ENCODE measurements at places on chromosomes 12 and 14.

GRCh38 chr14:76842414-76842813 is 16.2 kb downstream of the LRRC74A start:
- DNase-seq = no peak

DNA sequence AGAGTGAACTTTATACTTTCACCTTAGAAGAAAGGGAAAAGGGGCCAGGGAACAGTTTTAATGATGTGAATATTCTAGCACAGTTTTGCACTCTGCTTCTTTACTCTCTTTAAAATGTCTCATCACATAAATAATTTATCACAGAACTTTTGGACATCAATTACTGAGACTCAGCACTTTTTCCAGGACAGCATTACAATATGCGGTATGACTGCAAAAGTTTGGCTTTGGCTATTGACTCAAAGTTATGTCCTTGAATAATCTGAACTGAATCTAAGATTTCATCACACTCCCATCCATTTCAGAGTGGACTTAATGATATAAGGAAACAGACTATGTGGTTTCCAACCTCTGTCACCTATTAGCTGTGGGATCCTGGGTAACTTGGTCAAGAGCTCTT is 11.7 kb downstream of the CCER1 start:
- DNase-seq = no peak

DNA sequence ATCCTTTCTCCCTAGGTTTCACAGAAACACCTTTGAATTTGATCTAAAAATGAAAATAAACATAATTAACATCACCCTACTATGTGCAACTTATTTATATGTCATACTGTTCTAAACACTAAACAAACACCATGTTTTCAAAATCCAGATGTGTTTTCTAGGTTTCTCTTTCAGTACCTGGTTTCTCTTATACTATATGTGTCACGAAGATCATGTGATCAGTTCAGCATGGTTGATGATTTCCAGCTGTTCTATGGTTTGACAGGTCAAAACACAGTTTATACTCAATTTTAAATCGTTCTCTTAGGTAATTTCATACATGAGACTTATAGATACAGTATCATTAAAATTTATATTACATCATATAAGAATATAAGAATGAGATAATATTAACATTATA is 373.1 kb downstream of the SOX5 start:
- DNase-seq = no peak

DNA sequence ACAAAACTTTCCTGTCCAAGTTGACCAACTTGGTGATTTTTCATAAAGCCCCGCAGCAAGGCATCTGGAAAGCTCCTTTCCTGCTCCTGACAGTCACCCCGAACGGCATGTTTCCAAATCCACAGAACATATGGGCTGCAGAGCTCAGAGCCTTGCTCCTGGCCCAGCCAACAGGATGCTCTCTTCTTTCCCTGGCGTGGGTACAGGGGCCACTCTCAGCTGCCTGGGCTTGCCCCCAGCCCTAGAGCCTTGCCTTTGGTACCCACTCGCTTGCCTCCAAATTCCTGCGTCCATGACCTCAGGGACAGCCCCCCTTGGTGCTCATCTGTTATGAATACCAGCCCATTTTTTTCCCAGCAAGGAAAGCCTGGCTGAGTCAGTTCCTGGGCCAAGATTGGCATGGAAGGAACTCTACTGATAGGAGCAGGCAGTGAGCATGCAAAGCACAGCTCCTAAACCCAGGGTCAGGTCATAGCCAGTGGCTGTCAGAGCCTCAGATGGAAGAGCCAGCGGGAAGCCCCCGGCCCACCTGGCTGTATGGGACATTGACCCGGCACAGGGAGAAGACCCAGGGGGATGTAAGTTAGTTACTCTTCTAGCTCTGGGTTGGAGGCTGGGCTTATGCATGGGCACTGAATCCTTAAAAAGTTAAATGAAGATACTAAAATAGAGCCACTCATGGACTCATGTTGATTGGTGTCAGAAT is 105.3 kb upstream of the RTL1 start:
- DNase-seq = no peak

DNA sequence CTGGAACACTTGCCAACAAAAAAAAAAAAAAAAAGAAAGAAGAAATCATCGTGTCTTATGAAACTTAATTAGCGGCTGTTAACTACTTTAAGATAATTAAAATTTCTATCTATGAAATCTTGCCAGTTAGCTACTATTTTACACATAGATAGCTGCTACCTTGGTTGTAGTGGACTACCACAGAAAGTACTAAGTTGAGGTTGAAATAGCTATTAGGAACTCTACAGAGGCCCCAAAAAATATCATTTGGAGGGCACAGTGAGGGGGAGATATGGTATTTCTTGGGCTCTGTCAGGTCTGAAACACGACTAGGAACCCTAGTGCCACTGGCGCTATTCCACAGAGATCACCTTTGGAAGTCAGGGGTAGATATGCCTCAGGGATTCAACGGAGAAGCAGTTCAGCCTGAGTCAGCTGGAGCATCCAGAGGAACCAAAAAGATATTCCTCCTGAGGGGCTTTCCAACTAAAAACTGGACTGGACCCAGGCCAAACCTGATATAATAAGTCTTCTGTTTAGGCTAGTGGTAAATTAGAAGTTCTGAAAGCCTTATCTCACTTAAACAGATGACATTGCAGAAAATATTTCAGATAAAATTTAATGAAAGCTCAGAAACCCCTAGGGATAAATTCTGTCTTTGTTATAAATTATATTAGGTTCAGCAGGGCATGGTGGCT is 126.1 kb downstream of the EPS8 start:
- no peak for DNase-seq

- DNase-seq = no peak
These were observed 12.4 kb upstream of the SLC6A12 start for GRCh38 chr12:226401-226800.

GRCh38 chr12:74906224-74906623 is 303.4 kb downstream of the KCNC2 start:
- DNase-seq = no peak

- DNase-seq = no peak
These were observed 59.9 kb downstream of the LIN7A start for GRCh38 chr12:80877721-80878265.

- DNase-seq = no peak
These were observed 86.5 kb upstream of the FOXN3 start for GRCh38 chr14:89503431-89503996.

GRCh38 chr14:54922598-54922997 is 20.0 kb upstream of the GCH1 start:
- no peak for DNase-seq

DNA sequence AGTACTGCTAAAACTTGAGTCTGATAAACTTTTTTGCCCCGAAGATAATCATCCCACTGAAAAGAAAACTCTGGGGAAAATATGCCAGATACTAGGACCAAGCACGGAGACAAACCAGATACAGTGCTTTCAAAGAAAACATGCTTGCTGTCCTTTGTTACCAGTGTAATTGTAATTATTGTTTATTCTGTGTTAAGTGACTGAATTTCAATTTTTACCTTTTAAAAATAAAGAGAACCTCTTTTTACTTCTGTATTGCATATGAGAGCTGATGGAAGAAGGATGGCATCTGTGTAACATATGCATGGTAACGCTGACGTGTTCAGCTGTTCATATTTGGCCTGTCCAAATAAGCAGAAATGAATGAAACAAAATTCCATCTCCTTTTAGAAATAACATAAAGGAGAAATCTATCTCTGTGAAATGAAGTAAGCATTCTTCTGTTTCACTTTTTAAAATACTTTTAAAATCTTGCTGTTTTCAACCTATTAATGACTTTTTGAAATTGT is 22.5 kb downstream of the SLC35E3 start:
- DNase-seq = no peak

- DNase-seq = no peak
These were observed 43.9 kb downstream of the GIT2 start for GRCh38 chr12:109952160-109952858.

- DNase-seq = no peak
These were observed 1003.9 kb downstream of the FLRT2 start for GRCh38 chr14:86533834-86534233.

- peak; percentile 85 for DNase-seq
These were observed 5.8 kb downstream of the MARK3 start for GRCh38 chr14:103391048-103391447.

GRCh38 chr14:70149596-70150165 is 39.1 kb downstream of the SLC8A3 start:
- DNase-seq = no peak

GRCh38 chr14:89853936-89854693 is 100.4 kb downstream of the EFCAB11 start:
- no peak for DNase-seq

- no peak for DNase-seq
These were observed 66.7 kb downstream of the PTPN21 start for GRCh38 chr14:88488081-88488480.

- no peak for DNase-seq
These were observed 120.7 kb downstream of the C12orf75 start for GRCh38 chr12:105451211-105451610.

- DNase-seq = no peak
These were observed 70.7 kb downstream of the TAOK3 start for GRCh38 chr12:118302053-118302452.

GRCh38 chr12:75545636-75546035 is 34.2 kb upstream of the KRR1 start:
- no peak for DNase-seq

DNA sequence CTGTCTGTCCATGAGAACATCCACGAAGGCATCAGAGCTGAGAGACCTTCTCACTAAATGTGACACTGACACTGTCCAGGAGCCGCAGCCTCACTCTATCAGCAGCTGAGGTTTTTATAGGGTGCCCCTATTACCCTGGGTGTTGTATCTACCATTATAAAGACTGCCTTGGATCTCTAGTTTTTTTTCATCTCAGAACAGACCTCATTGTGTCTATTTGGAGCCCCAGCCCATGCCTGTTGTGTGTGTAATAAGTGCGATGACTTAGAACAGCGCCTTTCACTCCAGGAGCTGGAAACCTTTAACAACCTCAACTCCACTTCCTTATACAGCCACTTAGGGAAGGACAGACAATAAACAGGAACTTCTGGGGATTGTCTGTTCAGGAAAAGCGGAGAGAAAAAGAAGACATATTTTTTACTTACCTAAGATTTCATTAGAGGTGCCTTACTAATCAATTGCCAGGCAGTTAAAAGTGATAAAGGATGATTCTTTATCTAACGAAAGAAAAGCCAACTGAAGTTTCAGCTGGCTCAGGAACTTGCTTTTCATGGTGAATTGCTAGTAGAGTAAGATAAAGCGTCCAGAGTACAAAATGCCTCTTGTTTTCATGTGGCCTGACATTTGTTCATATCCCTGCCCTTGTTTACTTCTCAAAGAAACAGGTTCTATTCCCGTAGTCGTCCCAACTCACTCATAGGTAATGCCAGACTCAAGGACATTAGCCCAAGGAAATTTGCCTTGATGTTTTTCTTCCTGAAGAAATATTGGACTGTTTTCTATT is 420.6 kb downstream of the RAD51B start:
- no peak for DNase-seq

DNA sequence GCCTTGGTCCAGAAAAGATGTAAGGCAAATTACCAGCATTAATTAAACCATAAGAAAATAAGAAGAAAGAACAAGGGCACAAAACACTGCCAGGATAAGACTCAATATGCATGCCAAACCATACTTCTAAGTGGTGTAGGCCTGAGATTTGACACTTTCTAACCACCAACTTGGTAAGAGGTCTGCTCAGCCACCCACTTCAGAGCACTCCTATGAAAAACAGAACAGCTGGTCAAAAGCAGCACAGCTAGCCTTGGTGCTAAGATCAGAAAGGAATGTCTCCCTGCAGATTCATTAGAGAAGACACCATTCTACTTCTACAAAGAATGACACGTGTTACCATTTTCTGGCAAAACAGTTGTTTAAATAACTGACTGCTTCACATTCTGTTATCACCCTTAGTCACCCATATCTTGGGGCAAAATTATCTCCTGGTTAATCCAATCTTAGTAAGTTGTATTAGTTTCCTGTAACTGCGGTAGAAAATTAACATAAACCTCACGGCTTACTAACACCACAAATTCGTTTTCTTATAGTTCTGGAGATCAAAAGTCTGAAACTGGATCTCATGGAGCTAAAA is 13.2 kb downstream of the RPS6KA5 start:
- no peak for DNase-seq

GRCh38 chr14:33475623-33476022 is 475.3 kb downstream of the EGLN3 start:
- peak; percentile 84 for DNase-seq

- no peak for DNase-seq
These were observed 16.6 kb upstream of the CLMN start for GRCh38 chr14:95336192-95336760.

- DNase-seq = no peak
These were observed 1.4 kb downstream of the CHPT1 start for GRCh38 chr12:101698800-101699347.

DNA sequence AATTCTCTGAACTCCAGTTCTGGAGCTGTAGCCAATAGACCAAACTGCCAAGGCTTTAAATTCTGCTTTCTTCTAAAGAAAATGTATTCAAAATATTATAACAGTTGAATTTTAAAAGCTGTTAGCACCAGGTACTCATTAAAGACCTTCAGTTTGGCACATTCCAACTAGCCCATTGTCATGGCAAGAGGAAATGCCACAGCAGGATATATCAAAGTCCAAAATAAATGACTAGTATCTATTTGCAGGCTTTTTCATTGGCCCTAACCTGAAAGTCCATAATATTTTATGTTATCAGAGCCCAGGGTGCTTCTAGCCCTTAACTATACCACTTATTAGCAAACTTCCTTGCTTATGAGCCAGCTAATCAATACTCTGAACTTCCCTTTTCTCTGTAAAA is 3.1 kb upstream of the RIC8B start:
- DNase-seq = no peak

GRCh38 chr14:30614155-30614554 is 8.0 kb upstream of the SCFD1 start:
- no peak for DNase-seq

DNA sequence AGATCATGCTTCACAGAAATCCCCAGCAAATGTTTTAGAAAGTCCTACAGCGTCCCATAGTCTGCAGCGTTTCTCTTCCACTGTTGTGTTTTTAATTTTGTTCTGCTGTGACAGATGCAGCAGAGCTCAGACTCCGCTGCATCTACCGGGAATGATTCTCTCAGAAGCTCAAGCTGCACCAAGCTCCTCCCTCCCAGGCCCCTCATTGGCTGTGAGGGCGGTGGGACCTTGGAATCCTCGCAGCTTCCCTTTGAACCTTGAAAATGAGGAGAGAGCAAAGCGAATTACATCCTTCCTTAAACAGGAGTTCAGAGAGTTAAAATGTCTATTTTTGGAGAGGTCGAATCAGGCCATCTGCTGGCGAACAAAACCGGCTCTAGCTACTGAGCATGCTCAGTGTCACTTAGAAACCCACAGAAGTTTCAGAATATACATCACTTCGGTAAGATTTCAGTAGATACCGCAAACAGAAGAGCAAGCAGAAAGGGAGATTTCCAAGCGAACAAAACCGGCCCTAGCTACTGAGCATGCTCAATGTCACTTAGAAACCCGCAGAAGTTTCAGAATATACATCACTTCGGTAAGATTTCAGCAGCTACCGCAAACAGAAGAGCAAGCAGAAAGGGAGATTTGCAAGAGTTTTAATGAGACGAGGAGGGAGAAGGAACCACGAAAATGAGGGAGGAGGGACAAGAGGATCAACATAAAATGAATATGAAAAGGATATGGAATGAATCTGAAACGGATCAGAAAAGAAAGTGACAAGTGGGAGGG is at the start of gene ABCD2:
TSS of gene ABCD2 (minus strand) at position 144 of the 774 bp plus-strand sequence. CDS start 188 bp downstream, outside the sequence.
- peak; percentile 68 for DNase-seq

- DNase-seq = no peak
These were observed 18.4 kb downstream of the ASB2 start for GRCh38 chr14:93957751-93958566.

GRCh38 chr12:83040339-83040738 is 353.6 kb downstream of the TMTC2 start:
- no peak for DNase-seq

Data from hematopoietic multipotent progenitor cell (in vitro differentiated cells).